ENCODE measurements at places on chromosomes 6 and 20.

- H3K36me3 ChIP-seq: no peaks in the 10 kb centered on the region
- peaks cover 5% of the 10 kb centered on the region for H3K4me1 ChIP-seq
- H3K27ac ChIP-seq: no peak overlapping the region
- H3K4me3 ChIP-seq: no peak overlapping the region
These were observed 43.6 kb downstream of the UST start for GRCh38 chr6:148790404-148790803.

DNA sequence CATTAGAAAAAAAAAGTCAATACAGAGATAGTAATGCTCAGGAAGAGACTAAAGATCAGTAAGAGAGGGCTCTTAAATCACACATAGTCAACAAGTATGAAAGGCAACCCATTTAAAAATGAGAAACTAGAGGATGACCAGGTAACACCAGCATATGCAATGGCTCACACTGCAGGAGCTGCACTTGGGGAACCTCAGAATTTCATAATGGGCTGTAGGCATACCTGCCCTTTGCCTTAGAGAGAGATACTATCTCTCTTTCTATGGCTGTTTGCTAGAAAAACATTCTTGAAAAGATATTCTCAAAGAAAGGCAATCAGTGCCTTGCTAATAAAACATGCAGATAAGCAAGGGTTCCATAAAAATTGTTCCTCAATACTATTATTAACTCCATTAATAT, 33.2 kb downstream of the HMGCLL1 start:
- no peaks in the 10 kb centered on the region for H3K36me3 ChIP-seq
- H3K27ac ChIP-seq: no peak overlapping the region

GRCh38 chr20:35617397-35618262, 2.0 kb downstream of the SPAG4 start:
- H3K27me3 ChIP-seq: no peaks in the 10 kb centered on the region
- DNase-seq: no peak
- H3K36me3 ChIP-seq: peaks cover 19% of the 10 kb centered on the region
- peaks cover 30% of the 10 kb centered on the region for H3K4me1 ChIP-seq

- DNase-seq: no peak
- no peaks in the 10 kb centered on the region for H3K27me3 ChIP-seq
- no peak overlapping the region for H3K4me3 ChIP-seq
- H3K27ac ChIP-seq: peak overlapping the region; percentile 89
- peaks cover 3% of the 10 kb centered on the region for H3K36me3 ChIP-seq
These were observed 80.7 kb upstream of the TRAF3IP2 start for GRCh38 chr6:111686249-111686931.

DNA sequence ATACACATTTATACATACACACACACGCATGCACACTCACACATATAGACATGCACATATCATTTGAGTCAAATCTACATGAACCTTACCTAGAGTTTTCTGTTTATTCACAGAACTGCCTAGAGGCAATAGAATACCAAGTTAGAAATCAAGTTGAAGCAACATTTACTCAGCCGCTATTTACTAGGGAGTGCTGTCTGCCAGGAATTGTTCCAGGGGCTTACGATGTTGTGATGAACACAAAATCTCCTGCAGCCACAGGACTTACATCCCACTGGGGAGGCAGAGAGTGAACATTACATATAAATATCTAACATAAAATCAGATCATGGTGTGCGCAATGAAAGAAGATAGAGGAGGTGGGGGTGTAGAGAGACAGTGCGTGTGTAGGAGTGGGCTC, 80.4 kb downstream of the GCLC start:
- no peaks in the 10 kb centered on the region for H3K27me3 ChIP-seq
- H3K4me3 ChIP-seq: no peak overlapping the region
- peaks cover 9% of the 10 kb centered on the region for H3K4me1 ChIP-seq
- no peaks in the 10 kb centered on the region for H3K36me3 ChIP-seq
- DNase-seq: no peak

Measured in esophagus squamous epithelium (tissue), 5 donors.